ENCODE measurements at places on chromosomes 3 and 15.

DNA sequence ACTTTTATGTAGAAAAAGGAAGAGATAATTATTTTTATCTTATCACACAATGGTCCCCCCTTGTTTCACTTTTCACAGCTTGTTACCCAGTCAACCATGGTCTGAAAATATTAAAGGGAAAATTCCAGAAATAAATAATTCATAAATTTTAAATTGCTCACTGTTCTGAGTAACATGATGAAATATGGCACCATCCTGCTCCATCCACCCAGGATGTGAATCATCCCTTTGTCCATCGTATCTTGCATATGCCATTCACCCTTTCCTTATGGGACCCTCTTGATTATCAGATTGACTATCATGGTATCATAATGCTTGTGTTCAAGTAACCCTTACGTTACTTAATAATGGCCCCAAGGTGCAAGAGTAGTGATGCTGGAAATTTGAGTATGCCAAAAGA is 43.7 kb downstream of the ANKRD28 start:
- DNase-seq, result no peak

DNA sequence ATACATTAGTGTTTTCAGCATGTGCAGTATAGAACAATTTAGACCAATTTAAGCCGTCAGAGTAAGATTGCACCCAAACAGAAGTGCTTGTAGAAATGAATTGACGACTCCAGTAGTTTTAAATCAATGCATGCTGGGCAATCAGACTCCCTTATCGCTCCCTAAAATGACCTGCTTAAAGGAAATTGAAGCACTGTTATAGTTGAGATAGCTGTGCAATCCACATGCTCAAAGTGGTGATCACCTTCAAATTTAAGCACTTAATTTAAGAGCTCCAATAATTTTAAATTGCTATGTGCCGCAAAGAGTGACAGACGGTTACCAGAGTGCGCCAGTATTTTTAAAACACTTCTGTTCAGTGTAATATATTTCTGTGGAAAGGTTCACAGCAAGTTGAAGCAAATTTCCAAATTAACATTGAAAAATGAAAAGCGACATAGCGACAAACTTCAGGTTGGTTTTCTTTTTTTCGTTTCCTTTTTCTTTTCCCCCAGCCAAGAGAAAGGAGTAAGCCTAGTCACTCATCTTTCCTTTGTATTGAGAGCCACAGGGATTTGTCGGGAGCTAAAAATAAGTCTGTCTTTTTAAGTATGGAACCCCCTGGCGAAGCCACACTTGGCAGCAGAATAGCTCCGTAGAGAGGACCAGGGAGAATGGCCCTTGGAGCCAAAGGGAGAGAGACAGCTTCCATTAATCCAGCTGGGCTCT is 436.4 kb upstream of the RBMS3 start:
- no peak for DNase-seq

DNA sequence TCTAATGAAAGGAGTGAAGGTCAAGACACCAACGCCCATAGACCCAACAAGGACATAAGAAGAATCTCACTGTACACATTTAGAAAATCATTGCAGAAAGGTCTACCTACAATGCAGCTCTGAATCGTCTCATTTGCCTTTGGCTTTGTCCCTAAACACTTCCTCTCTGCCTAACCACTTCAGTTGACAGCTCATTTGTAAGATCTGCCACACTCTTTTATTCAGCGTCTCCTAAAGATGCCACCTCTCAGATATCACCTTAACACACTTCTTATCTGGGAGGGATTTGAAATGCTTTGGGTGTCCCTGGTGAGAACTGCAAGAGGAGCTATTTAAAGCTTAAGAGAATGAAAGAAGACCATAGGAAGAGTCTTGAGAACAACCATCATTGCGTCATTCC is 38.7 kb downstream of the RAB27A start:
- DNase-seq, result no peak

- no peak for DNase-seq
Measured at GRCh38 chr3:188421151-188421821, 267.3 kb downstream of the LPP start.

DNA sequence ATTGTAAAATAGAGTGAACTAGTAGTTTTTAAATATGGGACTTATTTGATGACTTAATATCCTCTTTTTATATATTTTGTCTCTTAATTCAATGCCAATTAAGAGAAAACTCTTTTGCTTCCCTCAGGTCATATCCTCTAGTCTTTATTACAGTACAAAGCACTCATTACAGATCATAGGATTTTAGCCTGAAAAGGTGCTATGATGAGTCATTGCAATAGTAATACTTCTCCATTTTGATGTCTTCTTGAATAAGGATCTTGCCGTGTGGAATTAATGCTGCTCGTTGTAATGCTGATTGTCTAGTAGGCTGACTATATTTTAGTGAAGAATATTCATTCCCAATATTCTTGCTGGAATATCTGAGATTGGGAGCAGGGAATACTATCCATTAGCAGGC is 612.2 kb upstream of the GOLIM4 start:
- DNase-seq, result no peak

DNA sequence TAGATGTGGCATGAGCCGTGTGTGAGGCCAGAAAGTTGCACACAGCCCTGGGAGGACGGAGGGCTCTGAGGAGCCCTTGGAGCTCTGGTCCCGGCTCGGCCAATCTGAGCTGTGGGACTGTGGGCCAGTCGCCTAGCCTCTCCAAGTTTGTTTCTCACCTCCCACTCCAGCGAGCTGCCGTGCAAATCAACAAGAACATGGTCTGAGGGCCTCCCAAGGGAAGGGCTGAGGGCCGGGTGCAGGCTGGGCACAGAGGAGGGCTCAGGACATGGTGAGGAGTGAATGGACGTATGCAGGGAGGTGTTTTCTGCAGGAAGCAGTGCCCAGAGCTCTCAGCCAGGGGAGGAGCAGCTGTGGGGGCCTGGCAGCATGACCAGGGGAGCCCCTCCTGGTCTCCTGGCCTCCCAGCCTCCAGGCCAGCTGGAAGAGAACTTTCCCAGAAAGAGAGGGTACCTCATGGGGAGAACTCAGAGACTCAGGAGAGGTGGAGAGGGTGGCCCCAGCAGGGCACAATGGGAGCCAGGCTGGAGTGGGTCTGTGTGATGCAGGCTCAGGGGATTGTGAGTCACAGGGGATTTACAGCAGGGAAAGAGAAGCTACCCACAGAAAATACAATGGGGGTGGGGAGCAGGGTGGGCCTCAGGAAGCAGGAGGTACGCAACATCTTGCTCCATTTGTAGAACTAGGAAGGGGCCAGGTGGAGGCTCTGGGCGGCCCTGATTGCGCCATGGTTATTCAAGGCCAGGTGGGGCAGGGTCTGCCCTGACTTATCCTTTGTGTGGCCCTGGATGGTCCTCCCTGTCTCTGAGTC is 24.8 kb downstream of the PSTPIP1 start:
- no peak for DNase-seq

DNA sequence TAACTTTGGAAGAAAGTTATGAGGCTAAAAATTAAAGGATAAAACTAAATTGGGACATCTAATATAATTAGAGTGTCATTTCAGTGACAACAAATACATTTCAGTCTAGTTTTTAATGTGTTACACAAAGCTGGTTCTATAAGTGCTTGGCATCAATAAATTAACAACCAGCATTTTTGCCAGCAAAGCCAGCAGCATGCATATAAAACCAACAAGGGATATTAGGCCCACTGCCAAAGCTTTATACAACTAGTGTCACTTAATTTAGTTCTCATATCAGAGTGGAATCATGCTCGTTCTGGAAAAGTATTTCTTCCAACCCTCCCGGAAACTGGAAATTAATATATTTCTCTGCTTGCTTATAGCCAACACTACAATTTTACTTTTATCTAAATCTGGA is 88.8 kb downstream of the THBS1 start:
- DNase-seq, result no peak

DNA sequence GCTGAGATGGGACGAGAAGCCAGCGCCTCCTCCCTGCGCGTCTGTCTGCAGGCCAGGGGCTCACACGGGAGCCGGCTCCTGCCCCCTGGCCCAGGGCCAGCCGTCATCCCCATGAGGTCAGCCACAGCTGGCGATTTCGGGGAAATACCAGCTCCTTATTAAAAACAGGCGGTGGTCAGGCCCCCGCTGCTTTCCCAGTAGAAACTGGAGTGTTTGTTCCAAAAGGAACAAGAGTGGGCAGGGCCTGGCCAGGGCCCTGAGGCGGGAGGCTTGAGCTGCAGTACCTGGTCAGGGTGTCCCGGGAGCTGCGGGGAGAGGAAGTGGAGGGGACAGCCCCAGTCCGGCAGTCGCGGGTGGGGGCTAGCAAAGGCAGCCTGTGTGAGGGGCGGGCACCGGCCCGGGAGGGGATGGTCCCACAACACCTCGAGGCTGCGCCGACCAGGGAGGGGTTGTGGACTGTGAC is 17.8 kb downstream of the MYL3 start:
- no peak for DNase-seq

GRCh38 chr3:69699183-69699582 is 40.1 kb upstream of the MITF start:
- no peak for DNase-seq

GRCh38 chr3:141798448-141798845 is 35.2 kb downstream of the GRK7 start:
- no peak for DNase-seq

DNA sequence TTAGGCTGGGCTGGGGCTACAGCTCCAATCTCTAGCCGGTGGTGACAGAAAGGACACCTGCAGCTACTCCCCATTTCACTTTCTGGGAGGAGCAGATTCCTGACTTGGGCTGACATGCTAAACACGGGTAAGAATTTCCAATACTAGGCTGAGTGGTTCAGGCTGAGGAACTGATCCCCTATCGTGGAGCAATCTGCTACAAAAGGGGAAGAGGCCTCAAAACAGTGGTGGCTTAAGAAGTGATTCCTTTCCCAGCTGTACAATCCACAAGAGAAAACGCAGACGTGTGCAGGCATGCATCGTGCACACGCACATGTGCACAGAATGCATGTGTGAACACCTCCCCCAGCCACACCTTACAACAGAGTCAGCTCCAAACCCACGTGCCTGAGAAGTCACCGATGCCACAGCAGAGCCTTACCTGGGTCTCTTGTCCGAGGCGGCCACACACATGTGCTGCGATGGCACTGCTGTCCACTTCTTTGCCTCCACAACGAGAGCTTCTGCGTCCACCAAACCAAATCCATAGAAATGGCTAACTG is 86.7 kb upstream of the SNRPA1 start:
- DNase-seq, result no peak

- no peak for DNase-seq
Measured at GRCh38 chr3:127175272-127175671, 17.7 kb upstream of the PRR23E start.
